Fibroblast of skin of right quadriceps (primary cell): ENCODE measurements at places on chromosomes 4 and X.

DNA sequence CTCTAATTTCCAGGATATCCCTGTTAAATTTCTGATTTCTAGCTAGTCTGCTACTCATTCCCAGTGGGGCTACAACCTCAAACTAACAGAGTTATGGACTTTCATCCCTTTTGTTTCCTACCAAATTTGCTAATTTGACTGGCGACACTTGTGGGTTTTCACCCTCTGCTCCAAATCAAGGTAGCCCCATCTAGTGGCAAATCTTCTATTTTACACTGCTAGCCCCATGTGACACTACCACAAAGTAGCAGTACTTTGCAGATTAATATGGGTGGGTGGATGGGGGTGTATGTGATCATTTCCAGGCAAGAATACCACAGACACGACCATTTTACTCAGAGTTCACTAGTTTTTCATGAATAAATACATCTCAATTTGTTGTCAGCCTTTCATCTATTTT lies 150.3 kb downstream of the MSL3 start:
- no peak for DNase-seq

GRCh38 chr4:153036931-153037482 lies 100.9 kb downstream of the FHDC1 start:
- DNase-seq = peak; percentile 16

DNA sequence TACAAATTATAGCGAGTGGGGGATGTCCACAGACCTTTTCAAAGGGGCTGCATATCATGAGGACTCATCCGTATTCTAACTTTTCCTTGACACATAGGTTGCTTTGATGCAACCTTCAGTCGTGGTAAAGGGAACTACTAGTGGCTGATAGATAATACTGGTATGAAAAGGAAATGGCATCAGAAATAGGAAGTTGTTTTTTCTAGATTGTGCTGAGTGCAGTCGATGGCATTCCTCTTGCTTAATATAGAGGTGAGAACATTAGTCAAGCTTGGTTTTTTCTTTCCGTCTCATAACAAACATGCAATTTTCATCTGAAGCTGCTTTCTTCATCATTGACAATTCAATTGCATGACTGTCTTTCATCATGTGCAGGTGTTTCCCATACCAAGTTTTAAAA lies 16.6 kb downstream of the ENPEP start:
- no peak for DNase-seq

DNA sequence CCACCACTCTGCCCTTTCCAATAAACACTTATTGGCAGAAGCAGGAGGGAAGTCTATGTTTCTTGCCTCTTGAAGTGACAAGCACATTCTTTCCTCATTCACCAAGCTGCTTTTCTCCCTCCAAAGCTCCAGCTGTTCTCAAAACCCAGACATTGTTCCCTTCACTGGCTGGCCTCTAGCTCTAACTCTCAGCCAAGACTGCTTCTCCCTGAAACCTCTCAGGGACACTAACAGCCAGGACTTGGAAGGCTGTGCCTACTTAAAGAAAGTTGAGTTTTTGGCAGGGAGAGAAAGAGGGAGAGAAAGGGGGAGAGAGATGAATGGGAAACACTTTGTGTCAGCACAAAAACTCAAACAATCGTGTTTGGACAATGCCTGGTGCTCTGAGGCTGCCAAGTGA lies 99.5 kb downstream of the COX18 start:
- no peak for DNase-seq

- DNase-seq = no peak
These were observed 159.4 kb upstream of the TENM3 start for GRCh38 chr4:182083671-182084410.

GRCh38 chr4:54091637-54092404 lies 8.1 kb upstream of the GSX2 start:
- DNase-seq = peak; percentile 56

DNA sequence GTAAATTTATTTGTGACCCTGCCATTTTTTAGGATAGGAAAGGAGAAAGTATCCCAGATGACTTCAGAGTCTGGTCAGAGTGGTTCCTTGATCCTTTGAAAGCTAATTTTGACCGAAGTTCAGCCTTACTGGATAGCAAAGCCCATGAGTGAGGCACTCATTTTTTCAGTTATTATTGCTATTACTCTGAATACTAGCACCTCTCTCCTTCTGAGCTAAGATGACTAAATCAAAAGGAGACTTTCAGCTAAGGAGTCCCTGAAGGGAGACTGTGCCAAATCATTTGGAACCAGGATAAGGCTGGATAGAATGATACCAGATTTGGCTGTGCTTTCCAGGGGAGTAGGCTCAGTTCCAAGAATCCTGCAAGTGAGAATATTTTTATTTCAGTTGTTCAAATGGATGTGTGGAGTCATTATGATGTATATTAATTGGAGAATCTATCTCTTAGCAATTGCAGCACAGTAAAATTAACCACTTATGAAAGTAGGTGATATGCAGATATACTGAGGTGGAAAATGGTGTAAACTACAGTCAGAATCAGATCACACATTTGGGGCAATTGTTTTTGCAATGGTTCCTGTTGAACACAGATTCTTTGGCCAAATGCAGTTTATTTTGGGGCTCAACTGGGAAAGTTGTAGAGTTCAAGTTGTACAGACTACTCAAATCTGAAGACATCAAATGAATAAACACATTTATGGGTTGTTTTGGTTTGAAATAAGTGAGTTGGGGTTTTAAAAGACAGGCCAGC lies 1.2 kb downstream of the P2RY10 start:
- DNase-seq = no peak

DNA sequence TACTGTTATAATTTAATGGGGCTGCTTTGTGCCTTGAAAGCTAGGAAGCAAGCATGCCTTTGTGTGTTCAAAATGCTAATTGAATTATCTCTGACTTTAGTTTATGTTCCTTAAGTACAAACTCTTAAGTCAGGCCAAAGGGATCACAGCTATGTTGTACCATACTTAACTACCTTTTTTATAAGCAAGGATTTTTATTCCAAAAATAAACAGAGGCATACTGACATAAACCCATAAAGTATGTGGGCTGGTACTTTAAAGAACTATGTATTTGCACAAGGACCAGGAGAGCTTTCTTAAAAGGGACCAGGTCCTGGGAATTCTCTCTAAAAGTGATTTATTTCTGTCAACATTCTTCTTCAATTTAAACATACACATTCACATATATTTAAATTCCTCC lies 57.8 kb upstream of the HCCS start:
- DNase-seq = no peak

- no peak for DNase-seq
These were observed 145.4 kb downstream of the EMCN start for GRCh38 chr4:100372432-100372831.

GRCh38 chr4:36310793-36311192 lies 29.4 kb downstream of the DTHD1 start:
- DNase-seq = no peak

DNA sequence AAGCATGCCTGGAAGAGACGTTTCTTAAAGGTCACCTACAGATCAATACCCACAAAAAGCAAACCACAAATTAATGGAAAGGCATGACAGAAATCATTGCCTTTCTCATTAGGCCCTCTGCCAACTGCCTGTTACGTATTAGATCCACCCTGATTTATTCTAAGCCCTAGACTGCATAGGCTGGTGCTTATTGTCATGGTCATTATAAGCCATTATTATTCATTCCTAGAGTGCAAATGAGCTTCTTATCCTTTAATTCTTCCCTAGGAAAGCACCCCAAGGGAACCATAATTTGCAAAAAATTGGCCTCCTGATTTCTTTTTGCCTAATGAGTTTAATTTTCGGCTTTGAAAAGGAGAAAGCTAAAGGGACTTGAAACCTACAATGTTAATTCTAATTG lies 184.2 kb upstream of the GPRIN3 start:
- no peak for DNase-seq

- peak; percentile 57 for DNase-seq
These were observed at the start of gene EDNRA for GRCh38 chr4:147480891-147481576. Gene EDNRA (plus strand): TSS chr4:147481097. CDS start chr4:147485682, 4,585 bp downstream.

- DNase-seq = no peak
These were observed 79.8 kb downstream of the SPANXN3 start for GRCh38 chrX:143437439-143437838.

DNA sequence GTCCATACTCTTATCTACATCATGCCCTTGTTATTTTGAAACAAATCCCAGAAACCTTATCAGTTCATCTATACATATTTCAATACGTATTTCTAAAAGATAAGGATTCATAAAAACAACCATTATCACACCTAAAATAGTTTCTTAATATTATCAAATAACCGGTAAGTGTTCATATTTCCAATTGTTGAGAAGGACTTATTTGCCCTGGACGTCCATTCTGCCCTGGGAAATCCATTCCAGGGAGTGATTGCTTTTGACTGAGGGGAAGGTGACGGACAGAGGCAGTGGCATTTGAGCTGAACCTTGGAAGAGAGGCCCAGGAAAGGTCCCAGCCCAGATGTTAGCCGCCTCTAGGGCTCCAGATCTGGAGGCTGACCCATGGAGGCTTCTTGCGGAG lies 49.6 kb downstream of the STARD8 start:
- no peak for DNase-seq

DNA sequence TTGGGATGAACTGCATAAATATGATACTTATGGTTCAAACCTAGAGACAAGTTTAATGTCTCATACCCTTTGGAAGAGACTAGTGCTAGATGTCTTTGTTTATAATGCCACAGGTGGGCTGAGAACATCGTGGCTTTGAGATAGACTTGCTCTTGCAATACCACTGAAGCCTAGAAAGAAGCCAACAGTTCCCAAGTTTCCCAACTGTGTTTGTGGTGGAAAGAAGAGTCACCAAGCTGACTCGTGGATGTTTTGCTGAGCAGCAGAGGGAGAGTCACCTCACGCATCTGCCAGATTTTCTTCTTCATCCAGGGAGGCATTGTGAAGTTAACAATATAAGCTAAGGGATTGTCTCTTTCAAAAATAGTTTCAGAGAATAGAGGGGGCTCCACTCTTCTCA lies 1076.2 kb downstream of the C4orf33 start:
- DNase-seq = peak; percentile 26

GRCh38 chr4:83340692-83341343 lies 6.2 kb upstream of the HPSE start:
- no peak for DNase-seq

DNA sequence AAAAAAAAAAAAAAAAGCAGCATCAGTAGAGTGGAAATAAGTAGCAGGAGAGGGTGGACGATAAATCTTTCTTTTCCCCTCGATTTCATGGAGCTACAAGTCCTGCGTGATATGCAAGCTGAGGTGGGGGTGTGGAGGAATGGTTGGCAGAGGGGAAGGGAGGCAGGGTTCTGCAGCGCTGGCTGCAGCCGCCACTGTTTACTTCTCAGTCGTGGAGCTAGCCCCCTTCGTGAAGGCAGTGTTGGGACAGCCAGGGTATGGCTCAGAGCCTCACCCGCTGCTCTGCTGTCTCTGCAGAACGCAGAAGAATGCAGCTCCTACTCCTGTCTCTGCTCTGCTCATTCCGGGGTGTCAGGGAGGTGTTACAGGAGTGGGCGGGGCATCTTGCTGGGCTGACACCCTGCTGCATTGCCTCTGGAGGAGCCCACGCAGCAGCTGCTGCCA lies 140.6 kb downstream of the GPM6A start:
- no peak for DNase-seq

GRCh38 chrX:24355095-24355494 lies 5.3 kb upstream of the SUPT20HL1 start:
- no peak for DNase-seq

DNA sequence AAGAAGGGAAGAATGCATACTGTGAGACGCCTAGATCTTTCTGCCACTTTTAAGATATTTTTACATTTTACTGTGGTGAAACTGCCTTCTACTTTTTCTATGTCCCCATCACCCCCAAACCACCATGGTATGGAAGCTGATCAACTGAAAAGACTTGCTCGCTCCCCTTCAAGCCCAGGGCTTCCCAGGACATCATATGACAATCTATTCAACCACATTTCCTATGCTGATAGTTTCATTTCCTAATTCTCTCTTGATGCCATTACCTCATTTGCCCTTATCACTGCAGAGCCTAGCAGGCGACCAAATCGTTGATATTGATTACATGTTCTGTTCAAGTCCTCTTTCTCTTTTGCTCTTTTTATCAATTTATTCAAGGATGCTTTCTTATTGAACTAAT lies 40.1 kb upstream of the KLHL34 start:
- no peak for DNase-seq

DNA sequence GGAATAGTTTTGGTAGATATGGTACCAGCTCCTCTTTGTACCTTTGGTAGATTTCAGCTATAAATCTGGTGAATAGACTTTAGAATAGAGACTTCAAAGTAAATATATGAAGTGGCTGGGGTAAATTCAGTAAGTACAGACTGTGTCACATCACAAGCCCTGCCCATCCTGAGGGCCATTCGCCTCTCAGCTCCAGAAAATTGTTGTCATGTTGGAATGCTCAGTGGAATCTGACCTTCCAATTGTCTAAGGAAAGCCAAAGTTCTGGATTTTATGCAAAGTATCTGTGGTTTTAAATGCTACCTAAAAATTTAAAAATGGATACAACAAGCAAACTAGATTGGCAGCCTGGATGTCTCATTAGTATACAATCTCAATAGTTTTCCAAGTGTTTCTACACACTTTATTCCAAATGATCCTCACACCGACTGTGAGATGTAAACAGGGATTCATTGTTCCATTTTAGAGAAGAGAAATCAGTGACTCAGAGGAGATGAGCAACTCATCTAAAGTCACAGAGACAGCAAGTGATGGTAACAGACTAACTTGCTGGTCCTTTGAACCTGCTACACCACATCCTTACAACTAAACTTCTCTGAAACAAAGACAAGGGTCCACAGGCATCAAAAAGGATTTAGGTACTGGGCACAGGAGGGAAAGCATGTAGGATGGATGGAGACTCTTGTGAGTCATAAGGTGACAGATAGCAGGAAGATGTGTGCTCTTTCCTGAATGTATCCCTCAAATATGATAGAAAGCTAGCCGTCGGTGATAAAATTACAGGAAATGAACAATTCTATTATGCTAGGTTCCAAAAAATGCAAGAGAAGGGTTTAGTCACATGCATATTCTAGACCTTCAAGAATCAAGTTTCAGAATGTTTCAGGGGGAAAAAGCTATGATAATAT lies 127.3 kb downstream of the ATP10D start:
- peak; percentile 72 for DNase-seq
